Spinal cord (tissue), 10 donors: ENCODE measurements at places on chromosomes 16 and 17. TPM values are rescaled to one million over a fixed set of nuclear protein-coding genes. Genes with fewer than 3 reads are reported as not detected.
A peak's percentile ranks its signal among the peaks of the same experiment; 100 is the strongest.

- DNase-seq, result no peak
Measured at GRCh38 chr17:41781404-41782110, 5.0 kb downstream of the JUP start.

GRCh38 chr17:17237026-17237799, at the start of gene FLCN:
Gene FLCN (minus strand): TSS chr17:17237168. CDS start chr17:17228137, 9,031 bp downstream.
- DNase-seq, result peak; percentile 84

- DNase-seq, result no peak
Measured at GRCh38 chr17:78144736-78145641, 1.2 kb upstream of the C17orf99 start.

NPIPB8 gene
- polyA plus RNA-seq, result 1.6 TPM

- no peak for DNase-seq
Measured at GRCh38 chr16:21650521-21650920, 1.9 kb downstream of the IGSF6 start.

- peak; percentile 84 for DNase-seq
Measured at GRCh38 chr17:43900183-43900857, 7.0 kb downstream of the MPP2 start.

- DNase-seq, result no peak
Measured at GRCh38 chr17:29021226-29021625, 15.4 kb upstream of the SEZ6 start.

DNA sequence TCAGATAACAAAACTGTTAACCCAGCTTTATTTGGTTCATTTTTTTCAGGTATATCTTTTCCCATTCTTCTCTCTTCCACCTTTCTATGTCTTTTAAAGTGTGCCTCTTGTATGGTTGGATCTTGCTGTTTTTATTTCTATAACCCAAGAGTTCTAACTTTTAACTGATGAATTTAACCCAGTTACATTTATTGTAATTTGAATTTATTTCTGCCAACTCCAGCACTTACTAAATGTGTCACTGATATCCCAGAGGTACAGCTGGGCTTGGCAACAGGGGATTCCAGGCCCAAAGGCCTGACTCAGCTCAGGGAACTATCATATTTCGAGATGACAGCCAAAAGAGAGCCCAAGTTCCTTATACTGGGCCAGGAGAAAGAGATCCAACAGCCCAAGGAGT, 200.1 kb downstream of the GSG1L start:
- no peak for DNase-seq

- no peak for DNase-seq
Measured at GRCh38 chr17:76419576-76420260, 33.2 kb downstream of the UBE2O start.

- DNase-seq, result no peak
Measured at GRCh38 chr16:29844575-29845331, 18.3 kb downstream of the CDIPT start.

IGFALS gene
- 1.3 TPM for polyA plus RNA-seq

DNA sequence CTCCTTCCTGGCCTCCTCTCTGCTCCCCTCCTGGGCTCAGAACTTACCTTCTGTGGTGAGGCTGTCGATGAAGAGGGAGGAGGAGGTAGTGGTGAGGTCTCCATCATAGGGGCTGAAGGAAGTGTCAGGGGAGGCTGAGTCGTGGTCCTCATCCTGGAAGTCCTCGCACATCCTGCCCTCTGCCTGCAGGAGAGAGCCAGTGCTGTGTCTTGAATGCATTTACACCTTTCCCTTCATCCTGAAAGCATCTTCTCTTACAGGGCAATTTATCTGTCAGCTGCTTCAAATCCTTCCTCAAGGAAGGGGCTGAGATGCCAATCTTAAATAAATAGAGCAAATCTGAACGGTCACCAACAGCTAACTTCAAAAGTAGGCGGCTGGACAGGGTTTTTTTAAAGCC, 73.6 kb downstream of the PLXDC1 start:
- DNase-seq, result no peak

GRCh38 chr16:27410761-27411160, 8.8 kb downstream of the IL21R start:
- no peak for DNase-seq

CA7 gene
- 0.86 TPM for polyA plus RNA-seq

COQ9 gene
- polyA plus RNA-seq, result 75.6 TPM

DNA sequence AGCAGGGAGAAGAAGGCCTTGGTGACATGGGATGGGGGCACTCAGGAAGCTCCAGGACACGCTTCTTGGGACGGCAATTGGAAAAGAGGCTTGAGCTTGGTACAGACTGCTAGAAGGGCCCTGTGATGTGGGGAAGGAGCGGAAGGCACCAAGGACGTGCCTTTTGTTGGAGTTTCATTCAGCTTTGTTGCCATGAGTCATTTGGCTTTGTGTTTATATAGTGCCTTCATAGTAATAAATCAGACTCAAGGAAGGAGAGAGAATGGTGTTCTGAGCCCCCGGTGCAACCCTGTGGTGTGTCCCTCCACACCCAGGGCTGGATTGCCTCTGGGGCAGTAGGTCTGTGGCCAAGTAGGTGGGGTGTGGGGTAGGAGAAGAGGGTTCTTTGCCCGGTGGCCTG, 7.4 kb upstream of the TBX4 start:
- DNase-seq, result no peak

DNA sequence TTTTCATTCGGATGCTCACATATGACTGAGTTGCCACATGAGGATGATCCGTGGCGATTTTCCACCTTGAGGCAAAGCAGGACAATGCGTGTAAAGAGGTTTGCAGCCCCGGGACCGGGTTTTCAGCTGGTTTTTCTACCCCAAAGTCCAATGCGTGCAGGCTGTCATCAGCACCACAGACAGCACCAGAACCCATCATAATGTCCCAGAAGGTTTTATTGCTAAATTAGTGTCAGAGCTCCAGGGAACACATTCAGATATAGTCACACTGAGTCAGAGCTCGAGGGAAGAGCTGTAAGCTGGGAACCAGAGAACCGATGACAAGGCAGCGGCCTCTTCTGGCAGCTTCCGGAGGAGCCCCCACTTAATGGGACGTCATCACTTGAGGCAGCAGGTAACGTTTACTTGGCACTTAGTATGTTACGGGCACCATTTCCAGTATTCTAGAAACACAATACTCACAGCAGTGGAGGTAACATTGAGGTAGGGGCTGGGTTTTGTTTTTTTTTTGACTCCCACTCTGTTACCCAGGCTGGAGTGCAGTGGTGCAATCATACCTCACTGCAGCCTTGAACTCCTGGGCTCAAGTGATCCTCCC, 8.9 kb upstream of the NAGPA start:
- no peak for DNase-seq

SLC5A11 gene
- 0.22 TPM for polyA plus RNA-seq

SDR42E1 gene
- polyA plus RNA-seq, result 1.2 TPM
